ENCODE measurements at places on chromosomes 12 and 14.

- no peak for DNase-seq
Measured at GRCh38 chr12:92442782-92443181, 260.0 kb upstream of the PLEKHG7 start.

DNA sequence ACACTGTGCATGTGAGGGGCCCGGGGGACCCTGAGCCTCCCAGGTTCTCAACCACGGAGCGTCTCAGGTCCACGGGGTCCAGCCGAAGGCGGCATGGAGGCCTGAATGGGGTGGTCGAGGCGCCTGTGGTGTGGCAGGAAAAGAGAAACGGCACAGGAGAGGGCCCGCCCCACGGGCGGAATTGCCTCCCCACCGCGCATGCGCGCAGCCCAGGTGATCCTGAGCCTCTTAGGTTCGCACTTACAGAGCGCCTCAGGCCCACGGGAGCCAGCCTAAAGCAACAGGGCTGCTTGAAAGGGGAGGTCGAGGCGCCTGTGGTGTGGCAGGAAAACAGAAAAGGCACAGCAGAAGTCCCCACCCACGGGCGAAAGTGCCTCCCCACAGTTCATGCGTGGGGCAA is 311.0 kb downstream of the ALG10 start:
- DNase-seq: no peak

- no peak for DNase-seq
Measured at GRCh38 chr14:68625366-68626090, 167.3 kb downstream of the ZFP36L1 start.

DNA sequence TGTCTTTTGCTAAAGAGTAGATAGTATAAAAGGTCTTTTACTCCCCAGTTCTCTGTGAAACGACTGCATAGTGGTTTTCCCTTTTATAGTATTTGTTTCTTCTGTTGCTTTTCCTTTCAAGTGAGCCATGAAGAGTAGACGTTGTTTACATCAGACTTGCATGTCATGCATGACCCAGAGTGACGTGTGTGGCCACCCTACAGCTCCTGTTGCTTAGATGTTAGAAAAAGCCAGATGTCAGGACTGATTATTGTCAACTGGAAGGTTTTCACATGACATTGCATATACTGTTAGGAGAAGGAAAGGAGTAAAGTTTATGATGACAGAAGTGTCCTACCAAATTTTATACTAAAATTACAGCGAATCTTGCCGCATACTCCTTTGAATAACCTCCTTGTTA is 1.3 kb upstream of the RD3L start:
- no peak for DNase-seq

GRCh38 chr14:104075530-104076151 is 9.9 kb upstream of the ASPG start:
- no peak for DNase-seq

- DNase-seq: no peak
Measured at GRCh38 chr14:72024504-72024903, 92.3 kb downstream of the RGS6 start.

DNA sequence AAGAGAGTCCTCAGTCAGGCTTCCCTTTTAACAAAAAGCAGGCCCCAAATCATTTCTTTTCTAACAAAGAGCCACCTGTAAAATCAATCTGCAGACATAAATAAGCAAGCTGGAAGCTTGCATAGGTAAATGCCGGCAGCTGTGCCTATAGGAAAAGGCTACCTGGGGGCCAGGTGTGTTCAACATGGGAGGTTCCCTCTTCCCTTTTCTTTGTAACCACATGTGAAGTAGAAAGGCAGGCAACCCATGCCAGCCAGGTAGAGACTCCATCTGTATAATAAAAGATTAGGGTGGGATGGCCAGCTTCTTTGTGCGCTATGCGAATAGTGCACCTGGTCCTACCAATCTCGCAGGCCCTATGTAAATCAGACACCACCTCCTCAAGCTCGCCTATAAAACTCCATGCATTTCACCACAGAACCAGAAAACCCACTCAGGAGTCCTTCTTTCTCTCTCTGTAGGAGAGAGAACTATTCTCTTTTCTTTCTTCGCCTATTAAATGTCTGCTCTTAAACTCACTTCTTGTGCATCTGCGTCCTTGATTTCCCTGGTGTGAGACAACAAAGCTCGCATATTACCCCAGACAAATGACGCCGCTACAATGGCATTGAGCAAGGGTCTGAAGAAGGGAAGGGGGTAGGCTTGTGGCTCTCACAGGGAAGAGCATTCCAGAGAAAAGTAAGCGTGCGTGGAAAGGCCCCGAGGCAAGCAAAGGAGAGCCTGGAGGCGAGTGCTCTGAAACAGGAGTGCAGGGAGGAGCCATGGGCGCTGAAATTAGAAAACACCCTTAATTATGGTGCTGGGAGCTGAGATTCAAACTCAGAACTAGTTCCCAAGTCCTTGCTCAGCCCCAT is 67.2 kb downstream of the TTC9 start:
- DNase-seq: no peak

DNA sequence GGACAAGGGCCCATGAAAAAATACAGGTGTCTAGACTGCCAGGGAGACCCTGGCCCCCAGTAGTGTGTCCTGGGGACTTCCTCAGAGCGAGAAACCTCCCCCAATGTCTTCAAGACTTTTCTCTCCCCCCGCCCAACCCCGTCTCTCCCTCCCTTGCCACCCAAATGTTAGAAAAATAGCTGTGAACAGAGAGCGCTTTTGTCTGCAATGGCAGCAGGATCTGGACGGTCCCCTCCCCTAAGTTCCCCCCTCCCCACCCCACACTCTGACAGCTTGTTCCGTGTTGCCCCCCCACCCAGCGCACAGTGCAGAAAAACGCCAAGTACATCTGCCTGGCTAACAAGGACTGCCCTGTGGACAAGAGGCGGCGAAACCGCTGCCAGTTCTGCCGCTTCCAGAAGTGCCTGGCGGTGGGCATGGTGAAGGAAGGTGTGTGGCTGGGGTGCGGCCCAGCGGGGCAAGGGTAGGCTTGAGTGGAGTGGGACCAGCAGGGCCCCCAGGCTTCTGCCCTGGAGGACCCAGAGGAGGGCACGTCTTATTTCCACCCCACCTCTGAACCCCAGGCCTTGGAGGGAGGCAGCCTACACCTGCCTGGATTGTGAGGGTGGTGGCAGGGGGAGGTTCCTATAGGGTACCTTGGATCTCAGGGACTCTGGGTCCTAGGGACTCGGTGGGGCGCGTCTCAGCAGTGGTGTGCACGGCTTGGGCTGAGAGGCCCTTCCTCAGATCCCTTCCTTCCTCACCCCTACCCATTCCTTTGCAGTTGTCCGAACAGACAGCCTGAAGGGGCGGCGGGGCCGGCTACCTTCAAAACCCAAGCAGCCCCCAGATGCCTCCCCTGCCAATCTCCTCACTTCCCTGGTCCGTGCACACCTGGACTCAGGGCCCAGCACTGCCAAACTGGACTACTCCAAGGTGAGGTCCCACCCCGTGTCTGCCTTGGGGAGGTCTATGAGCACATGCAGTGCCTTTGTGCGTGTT is 4.8 kb downstream of the NR4A1 start:
- DNase-seq: no peak

DNA sequence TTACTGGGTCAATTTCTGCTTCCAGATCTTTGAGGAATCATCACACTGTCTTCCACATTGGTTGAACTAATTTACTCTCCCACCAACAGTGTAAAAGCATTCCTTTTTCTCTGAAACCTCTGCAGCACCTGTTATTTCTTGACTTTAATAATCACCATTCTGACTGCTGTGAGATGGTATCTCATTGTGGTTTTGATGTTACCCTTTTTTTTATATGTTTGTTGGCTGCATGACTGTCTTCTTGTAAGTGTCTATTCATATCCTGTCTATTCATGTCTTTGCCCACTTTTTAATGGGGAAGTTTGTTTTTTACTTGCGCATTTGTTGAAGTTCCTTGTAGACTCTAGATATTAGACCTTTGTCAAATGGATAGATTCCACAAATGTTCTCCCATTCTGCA is 324.9 kb downstream of the NAV3 start:
- no peak for DNase-seq

DNA sequence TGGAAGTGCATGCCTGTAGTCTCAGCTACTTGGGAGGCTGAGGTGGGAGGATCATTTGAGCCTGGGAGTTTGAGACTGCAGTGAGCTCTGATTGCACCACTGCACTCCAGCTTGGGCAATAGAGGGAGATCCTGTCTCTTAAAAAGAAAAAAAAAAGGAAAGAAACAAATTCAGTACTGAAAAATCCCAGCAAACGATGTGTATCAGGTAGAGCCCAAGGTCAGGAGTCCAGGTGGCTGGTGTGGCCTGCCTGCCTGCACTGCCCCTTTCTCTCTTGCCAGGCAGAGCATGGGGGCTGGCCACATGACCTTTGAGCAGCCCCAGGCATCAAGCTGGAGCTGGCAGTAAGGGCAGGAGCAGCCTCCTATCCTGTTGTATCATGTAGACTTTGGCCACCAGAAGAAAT is 31.8 kb downstream of the ELK3 start:
- no peak for DNase-seq

DNA sequence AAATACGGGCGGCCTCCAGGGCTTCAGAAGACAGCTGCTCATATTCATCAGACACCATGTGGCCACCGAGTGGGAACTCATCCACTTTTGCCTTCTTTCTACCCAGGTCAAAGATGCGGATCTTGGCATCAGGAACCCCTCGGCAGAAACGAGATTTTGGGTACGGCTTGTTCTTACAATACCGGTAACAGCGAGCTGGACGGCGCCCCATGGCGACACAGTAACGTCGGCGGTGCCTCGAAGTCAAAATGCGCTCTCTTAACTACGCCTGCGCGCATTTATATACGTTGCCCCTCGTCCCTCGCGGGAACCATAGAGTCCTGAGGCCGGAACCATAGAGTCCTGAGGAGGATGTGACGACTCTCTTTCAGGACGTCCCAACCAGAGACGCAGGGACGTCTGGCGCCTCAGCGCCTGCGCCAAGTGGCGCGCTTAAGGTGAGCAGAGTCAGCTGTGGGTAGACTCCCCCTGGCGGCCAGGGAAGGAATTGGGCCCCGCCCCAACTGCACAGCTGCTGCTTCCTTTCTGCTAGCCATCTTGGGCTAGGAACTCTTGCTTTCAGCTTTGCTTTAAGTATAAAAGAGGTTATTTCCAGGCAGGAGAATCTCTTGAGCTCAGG is at the start of gene RPL10L:
TSS of gene RPL10L (minus strand) at position 256 of the 619 bp plus-strand sequence. CDS start at position 211, 45 bp downstream.
- no peak for DNase-seq

DNA sequence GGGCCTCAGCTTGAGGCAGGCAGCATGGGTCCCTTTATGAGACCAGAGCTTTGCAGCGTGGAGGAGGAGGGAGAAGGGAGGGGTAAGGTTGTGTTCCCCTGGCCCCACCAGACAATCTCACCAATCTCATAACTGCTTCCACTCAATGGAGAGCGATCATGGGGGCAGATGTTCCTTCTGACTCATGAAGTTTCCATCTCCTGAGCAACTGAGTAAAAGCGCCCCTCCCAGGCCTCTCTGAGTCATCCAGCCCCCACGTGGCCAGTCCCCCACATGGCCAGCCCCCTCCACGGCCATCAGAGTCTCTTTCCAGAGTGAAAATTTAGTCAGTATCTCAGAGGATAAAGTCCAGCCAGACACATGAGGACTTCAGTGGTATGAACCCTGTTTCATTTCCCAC is 39.2 kb upstream of the PLXNC1 start:
- peak; percentile 48 for DNase-seq

DNA sequence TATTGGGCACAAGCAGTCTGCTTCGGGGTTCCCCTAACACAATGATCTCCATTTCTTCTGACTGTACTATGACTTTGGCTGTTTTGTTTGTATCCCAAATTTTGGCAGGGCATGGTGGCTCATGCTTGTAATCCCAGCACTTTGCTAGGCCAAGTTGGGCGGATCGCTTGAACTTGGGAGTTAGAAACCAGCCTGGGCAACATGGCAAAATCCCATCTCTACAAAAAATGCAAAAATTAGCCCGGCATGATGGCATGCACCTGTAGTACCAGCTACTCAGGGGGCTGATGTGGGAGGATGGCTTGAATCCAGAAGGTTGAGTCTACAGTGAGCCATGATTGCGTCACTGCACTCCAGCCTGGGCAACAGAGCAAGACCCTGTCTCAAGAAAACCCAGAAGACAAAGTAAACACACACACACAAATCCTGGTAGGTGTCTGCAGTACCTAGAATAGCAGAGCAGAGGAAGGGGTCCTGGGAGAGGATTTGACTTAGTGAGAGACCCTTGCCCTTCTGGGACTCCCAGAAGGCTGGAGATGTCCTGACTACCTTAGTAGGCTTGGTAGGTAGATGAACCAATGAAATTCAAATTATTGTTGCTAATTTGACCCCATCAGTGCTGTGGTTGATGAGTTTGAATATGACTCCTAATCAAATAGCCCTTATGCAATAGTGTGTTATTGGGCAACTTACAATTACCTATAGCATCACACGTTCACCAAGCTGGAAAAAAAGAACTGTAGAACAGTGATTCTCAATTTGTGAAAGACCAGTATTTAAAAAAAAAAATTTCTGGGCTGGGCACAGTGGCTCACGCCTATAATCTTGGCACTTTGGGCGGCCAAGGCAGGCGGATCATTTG is 6.8 kb upstream of the AEBP2 start:
- DNase-seq: no peak

GRCh38 chr14:53124786-53125185 is 28.3 kb downstream of the DDHD1 start:
- no peak for DNase-seq

DNA sequence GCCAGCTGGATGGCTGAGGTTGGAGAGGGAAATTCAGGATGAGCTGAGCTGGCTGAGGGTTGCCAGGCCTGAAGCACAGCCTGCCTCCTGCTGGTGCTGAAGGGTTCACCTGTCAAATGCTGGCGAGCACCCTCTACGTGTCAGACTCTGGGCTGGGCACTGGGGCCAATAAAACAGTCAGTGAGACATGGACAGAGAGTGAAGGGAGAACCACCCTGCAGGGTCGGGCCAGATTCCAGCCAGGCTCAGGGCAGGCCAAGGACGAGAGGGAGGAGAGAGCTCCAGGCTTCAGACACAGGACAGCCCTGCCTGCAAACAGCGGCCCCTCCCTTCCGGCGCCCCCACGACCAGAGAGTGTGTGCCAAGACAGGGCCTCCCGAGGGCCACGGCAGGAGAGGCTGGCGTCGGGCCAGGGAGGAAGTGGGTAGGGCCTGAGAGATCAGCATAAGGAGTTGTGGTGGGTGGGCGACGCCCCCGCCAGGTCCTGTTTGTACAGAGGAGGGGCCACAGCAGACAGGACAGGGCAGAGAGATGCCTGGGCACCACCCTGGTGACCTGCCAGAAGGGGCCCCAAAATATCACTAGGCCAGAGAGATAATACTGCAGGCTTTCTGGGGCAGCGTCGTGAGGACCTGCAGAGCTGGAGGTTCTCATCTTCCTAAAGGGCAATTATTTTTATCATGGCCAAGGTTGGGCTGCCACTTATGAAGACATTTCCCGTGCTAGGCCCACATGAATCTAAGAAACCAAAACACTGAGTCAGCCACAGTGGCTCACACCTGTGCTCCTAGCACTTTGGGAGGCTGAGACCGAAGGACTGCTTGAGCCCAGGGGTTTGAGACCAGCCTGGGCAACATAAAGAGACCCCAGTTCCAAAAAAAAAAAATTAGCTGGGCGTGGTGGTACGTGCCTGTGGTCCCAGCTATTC is 73.1 kb upstream of the GPR68 start:
- peak; percentile 58 for DNase-seq

- no peak for DNase-seq
Measured at GRCh38 chr14:76262641-76263040, 110.9 kb downstream of the GPATCH2L start.

DNA sequence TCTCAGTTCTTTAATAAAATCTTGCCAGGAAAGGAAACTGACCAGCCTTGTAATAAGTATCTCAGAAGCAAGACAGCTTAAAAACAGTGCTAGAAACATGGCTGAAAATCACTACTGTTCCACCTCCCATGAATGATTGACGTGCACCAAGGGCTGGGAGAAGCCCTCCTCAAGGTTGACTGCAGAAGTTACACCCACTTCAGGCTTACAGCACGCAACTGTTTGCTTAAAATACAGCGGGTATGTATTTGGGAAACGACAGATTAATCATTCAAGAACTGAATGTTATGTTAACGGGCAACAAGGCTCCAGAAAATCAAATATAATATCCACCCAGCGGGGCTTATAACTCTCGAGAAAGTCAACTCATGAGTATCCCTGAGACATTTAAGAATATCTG is 22.1 kb downstream of the PRKD1 start:
- no peak for DNase-seq

Data from activated T-cell treated with anti-CD3 and anti-CD28 coated beads for 4 hours (primary cell).